ENCODE measurements at places on chromosomes 5 and 9. TPM values are rescaled to one million over a fixed set of nuclear protein-coding genes. Genes with fewer than 3 reads are reported as not detected.

The C6 gene
- total RNA-seq, result not detected

The PCDHB10 gene
- not detected for total RNA-seq

The SLC34A1 gene
- total RNA-seq, result 0.63 TPM

The MEGF10 gene
- total RNA-seq, result not detected

The ITGA1 gene
- not detected for total RNA-seq

The MAP1B gene
- 0.06 TPM for total RNA-seq

Measured in OCI-LY7 (cell line).